ENCODE measurements at places on chromosomes 3 and 15.

- DNase-seq = no peak
Observed at GRCh38 chr3:160804762-160805161, 48.7 kb downstream of the PPM1L start.

- no peak for DNase-seq
Observed at GRCh38 chr3:132703733-132704132, 18.5 kb downstream of the NPHP3 start.

- DNase-seq = no peak
Observed at GRCh38 chr3:159157275-159157674, 355.4 kb downstream of the MFSD1 start.

DNA sequence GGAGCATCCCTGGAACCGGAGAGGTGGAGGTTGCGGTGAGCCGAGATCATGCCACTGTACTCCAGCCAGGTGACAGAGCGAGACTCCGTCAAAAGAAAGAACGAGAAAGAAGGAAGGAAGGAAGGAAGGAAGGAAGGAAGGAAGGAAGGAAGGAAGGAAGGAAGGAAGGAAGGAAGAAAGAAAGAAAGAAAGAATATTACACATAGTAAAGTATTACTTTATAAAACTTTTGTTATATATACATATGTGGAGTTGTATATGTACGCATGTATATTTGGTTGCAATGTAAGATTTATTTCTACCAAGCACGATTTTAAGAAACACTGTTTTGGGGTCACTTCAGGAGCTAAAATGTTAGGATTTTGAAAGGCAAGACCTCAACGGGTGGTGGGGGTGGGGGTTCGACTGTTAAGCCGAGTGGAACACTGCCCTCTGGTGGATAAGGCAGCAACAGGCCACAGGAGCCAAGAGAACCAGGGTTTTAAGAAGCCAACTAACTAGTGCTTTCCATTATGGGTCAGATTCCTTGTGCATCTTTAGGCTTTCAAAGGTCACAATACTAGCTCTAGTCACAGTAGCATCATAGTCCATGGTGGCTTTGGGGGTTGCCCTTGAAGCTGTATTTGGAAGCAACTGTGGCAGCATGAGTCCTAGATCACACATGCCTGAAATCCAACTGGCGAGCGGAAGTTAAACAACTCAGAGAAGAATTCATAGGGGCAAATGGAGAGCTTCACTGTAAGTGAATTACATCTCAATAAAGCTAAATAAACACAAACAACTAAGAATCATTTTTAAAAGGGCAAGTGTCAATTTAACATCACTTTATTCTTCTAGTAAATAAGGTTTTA, 22.5 kb downstream of the GLB1 start:
- DNase-seq = no peak

DNA sequence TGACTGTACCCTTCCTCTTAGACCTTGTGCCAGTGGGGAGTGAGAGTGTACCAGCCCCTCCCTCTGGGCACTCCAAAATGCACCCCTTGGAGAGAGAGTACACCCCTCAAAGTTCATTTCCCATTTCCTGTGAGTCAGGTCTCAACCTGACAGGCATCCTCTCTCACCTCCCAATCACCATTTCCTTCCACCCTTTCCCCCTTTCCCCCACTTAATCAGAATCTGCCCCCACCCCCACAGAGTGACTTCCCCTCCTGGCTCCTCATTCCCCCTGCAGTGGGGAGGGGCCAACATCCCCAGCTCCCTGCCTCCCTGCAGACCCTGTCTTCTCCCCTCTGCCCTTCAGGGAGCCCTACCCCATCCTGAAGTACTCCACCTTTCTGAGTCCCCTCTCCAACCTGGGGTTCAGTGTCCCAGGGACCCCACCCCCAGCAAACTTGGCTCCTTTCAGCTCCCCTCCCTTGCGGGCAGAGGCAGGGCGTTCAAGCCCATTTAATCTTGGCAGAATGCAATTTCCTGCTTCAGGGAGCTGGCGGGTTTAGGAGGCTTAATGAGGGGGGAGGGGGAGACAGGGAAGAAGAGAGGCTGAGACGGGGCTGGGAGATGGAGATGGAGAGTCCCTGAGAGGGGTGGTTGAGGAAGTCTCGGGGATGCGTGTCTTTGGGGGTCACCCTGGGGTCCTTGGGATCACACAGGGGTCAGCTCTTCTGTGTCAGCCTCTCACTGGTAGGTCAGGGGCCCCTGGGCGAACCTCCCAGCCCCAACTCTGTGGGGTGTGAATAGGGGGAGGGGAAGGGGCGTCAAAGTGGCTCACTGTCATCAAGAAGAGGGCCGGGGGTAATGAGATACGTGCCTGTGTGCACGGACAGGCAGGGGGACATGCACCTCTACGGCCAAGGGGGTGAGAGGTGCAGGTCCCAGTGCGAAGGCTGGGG, 16.6 kb upstream of the SEMA3F start:
- DNase-seq = no peak

GRCh38 chr3:76096836-76097588, 311.7 kb upstream of the ZNF717 start:
- DNase-seq = no peak

DNA sequence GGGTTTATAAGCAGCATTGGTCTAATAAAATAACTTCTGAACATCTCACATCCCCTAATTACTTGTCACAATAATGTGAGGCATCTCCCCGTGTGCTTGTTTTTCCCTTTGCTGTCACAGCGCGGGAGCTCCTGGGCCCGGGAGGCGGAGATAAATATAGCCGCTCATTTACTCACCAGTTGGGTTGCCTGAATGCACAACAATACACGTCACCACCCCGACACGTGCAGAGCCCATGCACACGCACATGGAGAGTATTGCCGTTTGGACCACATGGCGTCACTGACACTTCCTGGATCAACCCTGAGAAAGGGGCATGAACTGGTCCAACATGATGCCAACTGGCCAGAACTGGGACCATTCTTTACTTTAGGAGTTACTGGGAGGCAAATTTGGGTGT, 76.2 kb downstream of the MRPL46 start:
- DNase-seq = no peak

GRCh38 chr3:168806871-168807270, 711.1 kb upstream of the GOLIM4 start:
- DNase-seq = no peak

GRCh38 chr3:67937498-67938118, 283.2 kb upstream of the SUCLG2 start:
- no peak for DNase-seq

- DNase-seq = no peak
Observed at GRCh38 chr3:171005648-171006047, 20.9 kb downstream of the SLC2A2 start.

DNA sequence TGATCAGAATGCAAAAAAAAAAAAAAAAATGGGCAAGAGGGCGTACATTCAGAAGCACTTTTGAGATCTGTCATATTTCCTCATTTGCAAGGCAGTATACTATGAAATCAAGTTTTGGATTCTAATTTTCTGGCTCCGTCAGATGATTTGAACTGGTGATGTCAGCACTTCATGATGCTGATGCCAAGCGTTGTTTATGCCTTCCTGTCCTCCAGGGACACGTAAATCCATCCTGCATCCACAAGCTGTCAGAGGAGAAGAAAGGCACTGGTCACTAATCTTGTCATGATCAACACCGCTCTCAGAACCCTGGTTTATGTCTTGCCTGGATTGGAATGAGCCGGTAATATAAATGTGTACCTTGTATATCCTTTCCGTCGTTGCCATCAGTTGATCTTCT, 152.1 kb upstream of the EPHA3 start:
- DNase-seq = no peak

- no peak for DNase-seq
Observed at GRCh38 chr15:65740148-65740547, 51.9 kb downstream of the DENND4A start.

DNA sequence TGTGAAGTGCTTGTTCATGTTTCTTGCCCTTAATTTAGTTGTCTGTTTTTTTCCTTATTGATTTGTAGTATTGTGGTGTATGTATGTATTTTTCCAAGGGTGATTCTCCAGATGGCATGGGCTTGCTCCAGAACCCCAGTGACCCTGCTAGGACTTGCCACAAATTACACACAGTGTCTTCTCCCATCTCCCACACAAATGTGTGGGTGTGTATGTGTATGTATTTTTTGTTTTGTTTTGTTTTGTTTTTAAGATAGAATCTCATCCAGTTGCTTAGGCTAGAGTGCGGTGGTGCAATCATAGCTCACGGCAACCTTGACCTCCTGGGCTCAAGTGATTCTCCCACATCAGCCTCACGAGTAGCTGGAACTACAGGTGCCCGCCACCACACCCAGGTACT, 36.2 kb upstream of the ARID3B start:
- DNase-seq = no peak

DNA sequence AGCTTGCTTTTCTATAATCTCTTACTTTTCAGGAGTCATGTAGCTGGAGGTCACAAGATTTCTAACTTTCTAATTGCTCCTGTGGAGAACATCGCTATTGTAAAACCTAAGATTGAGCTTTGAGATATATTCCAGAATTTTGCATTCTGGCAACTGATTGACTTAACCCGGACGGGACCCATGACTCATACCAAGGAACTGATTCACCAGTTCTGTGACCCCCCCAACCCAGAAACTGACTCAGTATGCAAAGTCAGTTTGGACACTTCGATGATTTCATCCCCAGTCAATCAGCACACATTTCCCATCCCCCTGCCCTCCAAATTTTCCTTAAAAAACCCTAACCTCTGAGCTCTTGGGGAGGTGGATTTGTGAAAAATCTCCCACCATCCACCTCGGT, 396.5 kb upstream of the GBE1 start:
- no peak for DNase-seq

GRCh38 chr3:184180165-184180564, 5.5 kb downstream of the AP2M1 start:
- DNase-seq = no peak

DNA sequence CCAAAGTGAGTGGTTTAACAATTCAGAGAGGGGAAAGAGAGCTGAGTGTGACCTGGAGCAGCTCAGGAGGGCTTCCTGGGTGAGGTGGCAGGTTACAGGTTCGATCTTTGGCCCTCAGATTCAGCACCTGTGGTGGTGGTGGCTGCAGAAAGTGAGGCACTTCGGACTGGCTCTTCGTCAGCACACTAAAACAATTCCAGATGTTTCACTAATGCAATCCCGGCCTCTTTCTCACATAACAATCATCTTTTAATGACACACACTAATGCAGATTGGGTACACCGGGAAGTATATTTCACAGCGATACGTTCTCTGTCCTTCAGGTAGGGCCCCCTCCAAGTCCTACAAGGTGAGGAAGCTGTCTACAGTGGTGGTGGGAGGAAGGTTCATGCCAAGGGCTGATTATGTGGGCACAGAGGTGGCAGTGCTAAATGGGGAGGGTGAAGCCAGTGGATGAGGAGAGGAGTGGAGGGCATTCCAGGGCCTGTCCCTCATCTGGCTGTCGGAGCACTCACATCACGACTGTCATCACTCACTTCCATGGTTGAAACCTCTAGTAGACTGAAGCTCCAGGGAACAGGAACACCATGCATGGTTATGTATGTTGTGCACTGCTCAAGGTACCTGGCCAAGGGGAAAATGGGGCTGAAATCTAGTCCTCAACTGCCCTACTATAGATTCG, 171.1 kb downstream of the RAB11A start:
- DNase-seq = no peak

DNA sequence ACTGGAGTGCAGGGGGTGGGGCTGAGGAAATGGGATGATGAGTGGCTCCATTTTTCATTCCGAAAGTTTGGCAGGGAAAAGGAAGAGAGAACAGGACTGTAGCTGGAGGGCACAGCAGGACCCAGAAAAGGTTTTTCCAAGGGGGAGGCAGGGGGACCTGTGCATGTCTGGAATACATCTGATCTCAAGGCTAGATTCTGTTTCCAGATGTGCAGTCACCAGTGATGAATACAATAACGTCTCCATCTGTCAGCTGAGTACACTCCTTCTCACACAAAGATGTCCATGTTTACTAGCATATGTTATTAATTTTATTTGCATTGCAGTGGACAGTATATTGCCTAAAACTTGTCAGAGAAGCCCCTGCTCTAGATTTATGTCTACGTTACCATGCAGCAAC, 39.9 kb upstream of the PRTG start:
- no peak for DNase-seq

DNA sequence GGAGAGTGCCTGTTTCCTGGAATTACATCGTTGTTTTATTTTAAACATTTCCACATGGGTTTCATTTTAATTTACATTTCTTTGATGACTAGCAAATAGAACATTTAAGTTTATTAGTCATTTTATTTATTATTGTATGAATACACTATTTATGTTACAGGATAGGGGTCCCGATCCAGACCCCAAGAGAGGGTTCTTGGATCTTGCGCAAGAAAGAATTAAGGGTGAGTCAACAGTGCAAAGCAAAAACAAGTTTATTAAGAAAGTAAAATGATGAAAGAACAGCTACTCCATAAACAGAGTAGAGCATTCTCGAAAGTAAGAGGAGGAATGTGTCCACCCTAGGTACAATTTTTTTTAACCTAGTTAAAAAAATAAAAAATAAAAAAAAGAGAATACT, 539.5 kb downstream of the NAALADL2 start:
- no peak for DNase-seq

DNA sequence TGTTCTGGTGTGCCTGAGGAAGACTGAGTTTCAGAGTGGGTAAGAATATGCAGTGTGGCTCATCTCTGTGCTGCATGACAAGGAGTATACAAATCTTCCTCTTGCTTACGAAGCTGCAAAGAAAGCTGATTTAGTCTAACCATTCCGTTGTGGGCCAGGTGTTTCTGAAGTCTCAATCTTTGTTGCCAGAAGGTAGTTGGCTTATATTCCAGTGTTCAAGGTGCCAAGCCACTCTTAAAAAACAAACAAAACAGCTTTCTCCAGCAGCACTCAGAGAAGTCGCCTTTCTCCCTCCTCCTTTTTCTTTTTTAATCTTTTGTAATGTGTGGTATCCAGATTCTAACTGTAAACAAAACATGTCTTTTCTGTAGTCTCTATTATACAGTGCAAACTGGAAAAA, 872.4 kb downstream of the NAALADL2 start:
- DNase-seq = no peak

DNA sequence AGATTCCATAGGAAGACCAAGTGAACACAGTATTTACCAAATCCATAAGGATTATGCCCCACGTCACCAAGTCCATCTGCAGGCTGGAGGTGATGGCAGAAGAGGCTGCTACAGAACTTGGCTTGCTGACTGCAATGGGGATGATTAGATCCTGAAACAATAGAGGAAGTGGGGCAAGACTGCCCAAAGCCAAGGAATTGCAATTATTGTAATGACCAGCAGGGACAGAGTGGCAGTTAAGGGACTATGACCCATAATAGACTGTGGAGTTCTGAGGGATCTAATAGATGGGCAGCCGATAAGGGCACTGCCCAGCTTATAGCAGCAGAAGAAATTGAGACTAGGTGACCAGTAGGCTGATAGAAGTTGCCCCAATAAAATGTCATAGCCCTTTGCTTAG, 108.4 kb downstream of the MINAR1 start:
- no peak for DNase-seq

- DNase-seq = no peak
Observed at GRCh38 chr3:123733341-123733740, 148.5 kb upstream of the HACD2 start.

GRCh38 chr15:31266712-31267111, 59.9 kb upstream of the KLF13 start:
- no peak for DNase-seq

GRCh38 chr15:64351265-64351664, 4.7 kb downstream of the CSNK1G1 start:
- DNase-seq = no peak

Measured in esophagus squamous epithelium (tissue), 5 donors.